Posterior vena cava (tissue), 2 donors: ENCODE measurements at places on chromosomes 1 and 21. TPM values are rescaled to one million over a fixed set of nuclear protein-coding genes. Genes with fewer than 3 reads are reported as not detected.
A peak's percentile ranks its signal among the peaks of the same experiment; 100 is the strongest.

GRCh38 chr1:77506771-77507170 lies 175.7 kb downstream of the ZZZ3 start:
- no peak for DNase-seq

- DNase-seq = no peak
These were observed 28.0 kb upstream of the SFPQ start for GRCh38 chr1:35220976-35221375.

DNA sequence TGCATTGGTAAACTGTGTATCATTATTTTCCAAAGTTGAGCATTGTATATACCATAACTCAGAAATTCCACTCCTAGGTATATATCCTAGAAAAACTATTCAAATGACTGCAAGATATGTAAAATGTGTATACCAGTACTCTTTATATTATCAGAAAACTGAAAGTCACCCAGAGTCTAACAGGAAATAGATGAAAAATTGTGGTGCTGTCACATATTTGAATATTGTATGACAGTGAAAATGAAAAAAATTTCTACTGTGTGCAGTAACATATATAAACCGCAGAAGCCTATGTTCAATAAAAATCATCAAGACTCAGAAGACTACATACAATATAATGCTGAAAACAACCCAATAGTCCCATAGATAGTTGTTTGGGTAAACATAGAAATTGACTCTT lies 74.4 kb upstream of the LYPLAL1 start:
- DNase-seq = no peak

DNA sequence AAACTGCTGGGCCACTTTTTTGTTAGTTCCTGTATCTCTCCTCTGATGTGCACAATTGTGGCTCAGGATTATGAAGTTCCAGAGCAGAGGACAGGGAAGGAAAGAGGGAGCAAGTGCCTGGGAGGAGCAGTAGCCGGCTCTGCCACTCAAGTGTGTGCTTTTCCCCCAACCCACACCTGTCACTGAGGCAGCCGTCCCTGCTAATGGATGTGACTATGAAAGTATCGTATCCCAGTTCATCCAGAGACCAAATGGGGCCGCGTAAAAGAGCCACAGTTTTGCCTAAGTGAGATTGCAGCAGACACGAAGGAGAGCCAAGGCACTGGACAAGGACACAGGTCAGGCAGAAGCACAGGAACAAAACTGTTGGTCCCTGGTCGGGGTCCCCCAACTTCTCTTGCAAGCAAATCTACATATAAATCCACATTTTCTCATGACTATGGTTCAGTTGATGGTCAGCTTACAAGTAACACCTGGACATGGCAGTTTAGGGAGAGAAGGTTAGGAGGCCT lies 204.7 kb downstream of the RHOU start:
- DNase-seq = no peak

DNA sequence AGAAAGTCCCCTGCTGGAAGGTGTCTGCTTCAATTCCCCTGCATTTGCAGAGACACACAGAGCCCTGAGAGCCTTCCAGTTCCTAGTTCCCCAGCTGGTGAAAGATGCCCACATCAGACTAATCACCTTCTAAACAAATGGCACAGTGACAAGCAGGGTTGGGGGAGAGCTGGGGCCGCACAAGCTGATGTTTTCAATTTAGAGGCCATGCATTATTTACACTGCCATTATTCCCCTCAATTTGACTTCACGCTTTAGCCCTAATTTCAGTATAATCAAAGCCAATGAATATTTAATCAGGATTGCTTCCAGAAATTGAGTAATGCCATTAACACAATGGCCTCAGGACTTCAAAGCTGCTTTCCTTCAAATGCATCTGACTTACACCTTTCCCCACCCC lies 81.5 kb downstream of the BEND5 start:
- DNase-seq = peak; percentile 7

GRCh38 chr1:223842784-223843183 lies 3.0 kb downstream of the TP53BP2 start:
- DNase-seq = no peak

GRCh38 chr1:181104790-181105133 lies 16.3 kb downstream of the IER5 start:
- peak; percentile 86 for DNase-seq

- DNase-seq = no peak
These were observed 36.7 kb downstream of the NPHP4 start for GRCh38 chr1:5955479-5955977.

GRCh38 chr1:107669996-107670395 lies 295.0 kb downstream of the VAV3 start:
- no peak for DNase-seq

GRCh38 chr1:212915245-212916091 lies 34.9 kb upstream of the VASH2 start:
- no peak for DNase-seq

DNA sequence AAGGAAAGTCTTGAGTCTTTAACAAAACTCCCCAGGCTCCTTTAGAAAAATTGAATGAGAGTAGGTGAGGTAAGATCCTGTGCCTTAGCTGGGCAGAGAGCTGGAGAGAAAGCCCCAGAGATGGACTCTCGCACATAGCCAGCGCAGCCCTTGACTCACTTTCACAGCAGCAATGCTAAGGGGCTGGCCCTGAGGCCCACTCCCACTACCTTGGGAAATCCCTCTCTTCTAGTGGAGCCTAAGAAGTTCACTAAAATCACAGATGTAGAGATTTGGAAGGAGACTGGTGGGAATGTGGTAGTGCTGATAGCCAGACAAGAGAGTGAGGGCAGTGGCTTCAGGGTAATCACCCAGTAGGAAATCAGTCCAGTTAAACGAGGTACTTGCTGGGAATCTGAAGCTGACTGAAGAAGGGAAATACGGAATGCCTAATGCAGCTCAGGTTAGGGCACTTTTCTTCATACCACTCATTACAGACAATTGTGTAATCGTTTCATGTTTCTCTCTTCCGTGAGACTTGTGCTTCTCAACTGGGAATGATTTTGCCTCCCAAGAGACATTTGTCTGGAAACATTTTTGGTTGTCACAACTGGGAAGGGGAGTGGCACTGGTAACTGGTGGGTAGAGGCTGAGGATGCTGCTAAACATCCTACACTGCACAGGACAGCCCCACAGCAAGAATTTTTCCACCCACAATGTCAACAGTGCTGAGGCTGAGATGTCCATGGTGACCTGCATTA lies 42.4 kb upstream of the LRRC8C start:
- DNase-seq = no peak

DNA sequence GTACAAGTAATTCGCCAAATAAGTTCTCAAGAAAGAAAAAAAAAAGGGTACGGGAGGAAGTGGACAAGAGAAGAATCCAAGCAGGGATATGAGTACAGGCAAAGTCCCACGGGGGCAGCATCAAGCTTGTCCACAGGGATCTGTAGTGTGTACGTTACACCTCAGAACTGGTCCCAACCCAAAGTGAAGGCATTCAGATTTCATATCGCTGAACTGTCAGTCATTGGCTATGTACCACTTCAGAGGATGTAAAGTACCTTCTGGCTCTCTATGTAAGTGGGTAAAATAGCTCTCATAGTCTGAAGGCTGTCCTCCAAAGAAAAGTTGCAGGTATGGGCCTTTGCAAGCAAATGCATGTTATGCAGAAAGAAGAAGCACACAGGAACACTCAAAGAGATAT lies 8.1 kb upstream of the CLCA4 start:
- no peak for DNase-seq

DNA sequence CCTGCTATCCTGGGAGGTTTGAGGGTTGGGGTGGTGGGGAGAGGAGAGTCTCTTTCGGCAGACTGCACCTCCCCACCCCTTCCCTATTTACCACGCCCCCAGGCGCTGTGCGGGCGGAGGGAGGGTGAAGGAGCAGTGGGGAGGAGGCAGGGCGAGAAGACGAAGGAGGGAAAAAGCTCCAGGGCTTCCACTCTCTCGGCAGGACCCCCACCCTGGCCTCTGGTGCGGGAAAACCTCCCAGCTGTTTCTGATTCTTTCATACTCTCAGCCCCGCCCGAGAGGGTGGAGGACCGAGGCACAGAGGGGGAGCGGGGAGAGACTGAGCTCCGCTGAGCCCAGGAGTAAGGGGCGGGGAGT lies 866 bp upstream of the WNT2B start:
- DNase-seq = peak; percentile 72

DNA sequence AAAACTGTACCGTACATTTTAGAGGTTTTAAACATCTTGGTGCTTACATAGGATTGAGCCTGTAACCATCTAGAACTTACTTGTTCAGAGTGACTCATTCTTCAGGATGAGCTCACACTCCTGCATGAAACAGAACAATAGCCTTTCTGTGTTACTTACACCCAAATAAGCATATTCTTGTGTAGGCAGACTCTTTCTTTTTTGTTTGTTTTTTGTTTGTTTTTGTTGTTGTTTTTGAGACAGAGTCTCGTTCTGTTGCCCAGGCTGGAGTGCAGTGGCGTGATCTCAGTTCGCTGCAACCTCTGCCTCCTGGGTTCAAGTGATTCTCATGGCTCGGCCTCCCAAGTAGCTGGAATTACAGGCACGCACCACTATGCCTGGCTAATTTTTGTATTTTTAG lies 3.8 kb upstream of the CA6 start:
- no peak for DNase-seq

DNA sequence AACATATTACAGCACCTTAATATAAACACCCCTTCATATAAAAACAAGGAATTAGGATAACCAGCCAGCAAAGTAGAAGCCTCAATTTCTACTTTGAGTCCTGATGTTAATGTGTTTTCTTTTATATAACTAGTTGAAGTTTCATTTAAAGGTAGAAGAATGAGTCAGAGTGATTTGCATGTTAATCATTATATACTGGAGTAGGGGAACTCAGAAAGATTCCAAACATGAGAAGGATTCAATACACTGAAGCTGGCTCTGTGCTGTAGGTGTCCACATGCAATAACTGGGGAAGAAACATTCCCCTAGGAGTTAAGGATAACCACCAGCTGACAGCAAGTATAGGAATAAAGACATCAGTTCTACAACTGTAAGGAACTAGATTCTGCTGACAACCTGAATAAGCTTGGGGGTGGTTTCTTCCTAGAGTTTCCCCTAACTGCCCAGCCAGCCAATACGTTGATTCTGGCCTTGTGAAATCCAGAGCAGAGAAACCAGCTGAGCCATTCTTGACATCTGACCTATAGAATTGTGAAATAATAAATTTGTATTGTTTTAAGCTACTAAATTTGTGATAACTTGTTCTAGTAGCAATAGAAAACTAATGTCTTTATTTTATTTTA lies 33.4 kb upstream of the RNPC3 start:
- no peak for DNase-seq

GRCh38 chr1:19802269-19802668 lies 2.6 kb upstream of the TMCO4 start:
- DNase-seq = no peak

- no peak for DNase-seq
These were observed 133.9 kb upstream of the NFIA start for GRCh38 chr1:60948486-60948885.

DNA sequence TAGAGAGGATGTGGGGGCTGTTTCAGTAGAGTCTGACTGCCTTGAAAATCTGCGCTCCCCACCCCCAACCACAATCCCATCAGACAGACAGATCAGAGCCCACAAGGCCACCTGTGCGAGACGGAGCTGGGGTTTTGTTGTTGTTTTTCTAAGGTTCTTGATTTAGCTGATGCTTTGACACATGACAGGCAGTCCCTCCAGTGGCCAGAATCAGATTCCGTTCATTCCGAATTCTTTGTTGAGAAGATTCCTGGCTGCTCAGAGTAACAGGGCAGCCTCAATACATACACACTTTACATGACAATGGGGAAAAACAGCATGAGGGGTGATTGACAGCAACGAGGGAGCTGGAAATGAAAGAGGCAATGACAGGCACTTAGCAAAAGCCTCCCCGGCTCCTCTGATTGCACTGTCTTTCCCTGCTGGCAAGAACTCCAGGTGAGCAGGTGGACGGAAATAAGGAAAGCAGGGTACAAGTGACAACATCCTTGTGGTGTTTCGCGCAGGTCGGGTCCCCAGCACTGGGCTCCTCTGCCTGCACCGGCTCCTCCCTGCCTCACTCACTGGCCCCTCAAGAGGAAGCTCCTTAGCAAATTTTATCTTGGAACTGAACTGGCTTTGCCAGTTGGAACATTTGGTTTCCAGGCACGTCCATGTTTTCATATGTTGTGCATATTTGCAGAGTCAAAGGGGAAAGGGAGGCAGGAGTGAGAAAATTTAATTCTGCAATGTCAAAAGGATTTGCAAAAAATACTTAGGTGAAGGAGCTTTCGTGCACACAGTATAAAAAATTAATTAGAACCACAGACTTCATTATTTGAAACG lies 148.7 kb downstream of the PGBD5 start:
- DNase-seq = peak; percentile 62

Gene CAMK1G
- total RNA-seq = not detected

Gene BEND5
- 5.8 TPM for total RNA-seq

Gene LCE1D
- total RNA-seq = not detected

Gene CA6
- total RNA-seq = not detected

Gene PROK1
- total RNA-seq = 0.32 TPM

Gene CELA3B
- not detected for total RNA-seq

Gene KRTAP10-12
- not detected for total RNA-seq

Gene AMY1C
- not detected for total RNA-seq

Gene FUCA1
- 27.9 TPM for total RNA-seq

Gene LRRC38
- total RNA-seq = not detected

Gene CD53
- 59.2 TPM for total RNA-seq

Gene S100A12
- 34.4 TPM for total RNA-seq
